ENCODE measurements at places on chromosomes 7 and 10. TPM values are rescaled to one million over a fixed set of nuclear protein-coding genes. Genes with fewer than 3 reads are reported as not detected.

- no peak for DNase-seq
- no peaks in the 10 kb centered on the region for H3K27me3 ChIP-seq
- H3K27ac ChIP-seq, result no peak overlapping the region
- H3K4me1 ChIP-seq, result no peaks in the 10 kb centered on the region
These were observed 71.5 kb downstream of the SLC35B4 start for GRCh38 chr7:134245253-134245652.

GRCh38 chr10:97353945-97354344 lies 19.4 kb upstream of the FRAT2 start:
- no peaks in the 10 kb centered on the region for H3K4me1 ChIP-seq
- no peak for DNase-seq
- H3K4me3 ChIP-seq, result no peak overlapping the region
- no peak overlapping the region for H3K27ac ChIP-seq

- no peak overlapping the region for H3K27ac ChIP-seq
- no peaks in the 10 kb centered on the region for H3K27me3 ChIP-seq
- no peak for DNase-seq
These were observed 181.5 kb downstream of the LHFPL3 start for GRCh38 chr7:104509874-104510273.

- H3K4me3 ChIP-seq, result no peak overlapping the region
- H3K4me1 ChIP-seq, result no peaks in the 10 kb centered on the region
- H3K27me3 ChIP-seq, result no peaks in the 10 kb centered on the region
- no peaks in the 10 kb centered on the region for H3K36me3 ChIP-seq
These were observed 68.0 kb downstream of the GRID1 start for GRCh38 chr10:86298501-86299001.

The MYO3A gene
- not detected for total RNA-seq

GRCh38 chr10:73873838-73874215 lies 528 bp downstream of the CAMK2G start:
- H3K4me1 ChIP-seq, result peaks cover 3% of the 10 kb centered on the region
- H3K4me3 ChIP-seq, result peak overlapping the region; percentile 96
- no peak for DNase-seq
- no peaks in the 10 kb centered on the region for H3K27me3 ChIP-seq
- peak overlapping the region; percentile 66 for H3K27ac ChIP-seq

DNA sequence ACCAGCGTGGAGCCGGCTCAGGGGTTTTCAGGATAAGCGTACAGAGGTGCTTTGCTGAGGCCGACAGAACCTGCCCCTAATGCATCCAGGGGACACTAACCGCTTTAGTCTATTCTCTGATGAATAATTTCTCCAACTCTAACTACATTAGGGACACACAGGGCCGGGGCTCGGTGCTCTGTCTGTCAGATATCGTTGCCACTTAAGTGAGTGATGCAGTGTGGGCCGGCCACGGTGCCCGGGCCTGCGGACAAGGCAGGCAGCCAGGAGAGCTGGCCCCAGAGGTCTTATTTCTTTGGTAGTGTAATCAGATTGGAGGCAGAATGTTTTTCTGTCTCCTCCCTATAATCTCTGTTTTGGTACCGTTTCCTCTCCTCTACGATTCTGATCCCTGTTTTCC lies 62.7 kb downstream of the ADRA2A start:
- H3K36me3 ChIP-seq, result no peaks in the 10 kb centered on the region
- no peak for DNase-seq
- no peaks in the 10 kb centered on the region for H3K4me1 ChIP-seq
- H3K27ac ChIP-seq, result no peak overlapping the region
- H3K27me3 ChIP-seq, result no peaks in the 10 kb centered on the region

DNA sequence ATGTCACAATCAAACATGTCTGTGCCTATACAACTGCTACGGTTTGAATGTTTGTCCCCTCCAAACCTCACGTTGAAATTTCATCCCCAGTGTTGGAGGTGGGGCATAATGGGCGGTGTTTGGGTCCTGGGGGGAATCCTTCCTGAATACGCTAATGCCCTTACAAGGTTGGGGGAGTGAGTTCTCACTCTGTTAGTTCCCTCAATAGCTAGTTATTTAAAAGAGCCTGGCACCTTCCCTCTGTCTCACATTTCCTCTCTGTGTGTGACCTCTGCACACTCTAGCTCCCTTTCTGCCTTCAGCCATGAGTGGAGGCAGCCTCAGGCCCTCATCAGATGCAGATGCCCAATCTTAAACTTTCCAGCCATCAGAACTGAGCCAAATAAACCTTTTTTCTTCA lies 129.5 kb downstream of the GRM8 start:
- no peaks in the 10 kb centered on the region for H3K27me3 ChIP-seq
- DNase-seq, result no peak
- no peaks in the 10 kb centered on the region for H3K36me3 ChIP-seq

The ITGB1 gene
- 1,046 TPM for total RNA-seq

Data from uterus (tissue), 4 donors.